ENCODE measurements at places on chromosomes 12 and 14.

DNA sequence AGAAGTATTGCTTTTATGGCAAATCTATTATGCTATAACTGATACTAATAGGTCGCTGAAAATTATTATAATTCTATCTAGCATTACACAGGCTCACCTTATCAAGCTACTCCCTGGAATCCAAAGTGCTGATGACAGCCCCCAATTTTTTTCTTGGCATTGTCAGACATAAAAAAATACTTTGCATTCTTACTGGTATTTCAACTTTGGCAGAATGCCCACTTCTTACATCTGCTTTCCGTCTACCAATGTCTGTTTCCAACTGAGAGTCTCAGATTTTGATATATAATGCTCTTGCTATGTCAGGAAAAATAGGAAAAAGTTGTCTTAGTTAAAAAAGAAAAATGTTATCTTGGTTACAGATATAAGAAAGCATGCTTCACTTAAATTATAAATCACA lies 615.4 kb downstream of the C12orf50 start:
- peak; percentile 18 for DNase-seq

DNA sequence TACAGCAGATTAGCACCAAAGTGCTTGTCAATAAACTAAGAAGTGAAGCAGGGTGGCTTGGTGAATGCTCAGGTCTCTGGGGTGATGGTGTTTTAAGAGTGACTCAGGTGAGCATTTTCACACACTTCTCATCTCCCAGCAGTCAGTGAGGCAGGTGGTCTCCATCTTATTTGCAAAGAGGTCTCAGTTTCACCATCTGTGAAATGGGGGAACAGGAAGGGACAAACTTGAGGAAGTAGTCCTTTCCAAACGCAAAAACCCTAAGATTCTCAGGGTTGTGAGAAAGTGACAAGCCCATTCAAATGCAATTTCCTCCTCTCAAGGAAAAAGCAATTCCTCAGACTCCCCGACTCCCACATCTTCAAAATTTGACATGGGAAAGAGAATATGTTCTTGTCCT lies 54.1 kb downstream of the CMKLR1 start:
- DNase-seq, result no peak

DNA sequence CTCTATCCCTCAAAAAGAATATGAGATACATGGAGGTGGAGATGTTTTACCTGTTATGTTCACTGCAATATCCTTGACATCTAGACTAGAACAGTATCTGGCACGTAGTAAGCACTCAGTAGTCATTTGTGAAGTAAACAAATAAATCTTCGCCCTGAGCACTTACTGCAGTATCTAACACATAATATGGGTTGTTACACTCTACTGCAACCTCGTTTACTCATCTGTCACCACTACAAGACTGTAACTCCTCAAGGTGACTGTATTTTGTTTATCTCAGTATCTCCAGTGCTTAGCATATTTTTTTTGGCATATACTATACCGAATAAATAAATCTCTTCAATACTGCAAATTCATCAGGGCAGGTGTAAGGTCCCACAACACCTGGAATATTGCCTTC lies 66.1 kb downstream of the WASHC3 start:
- DNase-seq, result no peak

GRCh38 chr14:24806061-24806678 lies 172.2 kb upstream of the GZMB start:
- peak; percentile 72 for DNase-seq

DNA sequence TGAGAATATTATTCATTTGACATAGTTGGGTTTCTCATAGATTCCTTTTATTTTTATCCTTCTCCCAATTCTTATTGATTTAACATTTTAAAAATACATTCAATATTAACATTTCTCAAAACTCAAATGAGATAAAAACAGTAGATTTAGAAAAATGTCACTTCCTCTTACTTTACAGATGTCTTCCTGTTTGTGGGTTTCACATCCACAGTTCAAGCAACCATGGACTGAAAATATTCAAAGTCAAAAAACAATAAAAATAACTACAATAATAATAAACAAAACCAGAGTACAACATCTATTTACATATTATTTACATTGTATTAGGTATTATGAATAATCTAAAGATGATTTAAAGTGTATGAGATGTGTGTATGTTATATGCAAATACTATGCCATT lies 111.3 kb upstream of the SLC16A7 start:
- DNase-seq, result no peak

- DNase-seq, result no peak
Observed at GRCh38 chr14:71163842-71164629, 256.8 kb downstream of the PCNX1 start.

GRCh38 chr12:120979220-120979861 lies 998 bp downstream of the HNF1A start:
- no peak for DNase-seq

DNA sequence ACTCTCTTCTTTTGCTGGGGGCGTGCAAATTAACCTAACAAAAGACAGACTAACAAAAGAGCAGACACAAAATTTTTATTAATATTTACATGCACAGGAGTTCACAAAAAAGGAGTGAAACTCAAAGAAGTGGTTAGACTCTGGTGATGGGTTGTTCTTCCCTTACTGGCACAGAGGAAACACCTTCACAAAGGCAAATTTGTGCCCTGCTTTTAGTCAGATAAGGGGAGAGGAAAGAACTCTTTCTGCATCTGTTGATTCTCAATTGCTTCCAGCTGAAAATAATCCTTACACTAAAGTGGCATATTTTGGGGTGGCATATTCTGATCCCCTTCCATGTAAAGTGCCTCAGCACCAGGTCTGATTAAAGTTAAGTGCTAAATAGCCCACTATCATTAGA lies 190.2 kb upstream of the AMIGO2 start:
- DNase-seq, result no peak

GRCh38 chr12:14562279-14562678 lies 5.4 kb downstream of the PLBD1 start:
- DNase-seq, result no peak

DNA sequence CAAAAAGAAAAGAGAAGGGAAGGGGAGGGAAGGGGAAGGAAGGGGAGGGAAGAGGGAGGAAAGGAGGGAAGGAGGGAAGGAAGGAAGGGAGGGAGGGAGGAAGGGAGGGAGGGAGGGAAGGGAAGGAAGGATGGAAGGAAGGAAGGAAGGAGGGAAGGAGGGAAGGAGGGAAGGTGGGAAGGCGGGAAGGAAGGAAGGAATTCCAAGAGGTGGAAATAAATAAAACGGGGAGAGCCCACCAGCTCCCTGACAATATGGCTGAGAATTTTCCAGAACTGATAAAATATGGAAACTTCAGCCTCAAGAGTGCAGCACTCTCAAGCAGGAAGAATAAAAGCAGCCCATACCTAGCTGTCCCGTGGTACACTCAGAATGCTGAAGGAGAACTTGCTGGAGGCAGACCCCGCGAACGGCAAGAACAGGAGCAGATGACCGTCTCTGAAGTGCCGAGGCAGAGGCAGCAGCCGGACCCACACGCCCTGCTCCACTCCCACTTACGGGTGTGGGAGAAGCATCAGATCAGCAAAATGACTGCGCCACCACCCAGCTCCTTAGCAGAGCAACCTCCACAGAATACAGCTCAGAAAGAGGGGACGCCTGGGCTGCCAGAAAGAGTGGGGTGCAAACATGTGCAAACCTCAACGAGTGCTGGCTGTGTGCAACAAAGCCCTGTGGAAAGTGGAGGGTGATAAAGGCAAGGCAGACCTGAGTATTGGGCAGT lies 34.1 kb upstream of the INF2 start:
- DNase-seq, result no peak

GRCh38 chr14:89720076-89720687 lies 234.3 kb downstream of the EFCAB11 start:
- no peak for DNase-seq

DNA sequence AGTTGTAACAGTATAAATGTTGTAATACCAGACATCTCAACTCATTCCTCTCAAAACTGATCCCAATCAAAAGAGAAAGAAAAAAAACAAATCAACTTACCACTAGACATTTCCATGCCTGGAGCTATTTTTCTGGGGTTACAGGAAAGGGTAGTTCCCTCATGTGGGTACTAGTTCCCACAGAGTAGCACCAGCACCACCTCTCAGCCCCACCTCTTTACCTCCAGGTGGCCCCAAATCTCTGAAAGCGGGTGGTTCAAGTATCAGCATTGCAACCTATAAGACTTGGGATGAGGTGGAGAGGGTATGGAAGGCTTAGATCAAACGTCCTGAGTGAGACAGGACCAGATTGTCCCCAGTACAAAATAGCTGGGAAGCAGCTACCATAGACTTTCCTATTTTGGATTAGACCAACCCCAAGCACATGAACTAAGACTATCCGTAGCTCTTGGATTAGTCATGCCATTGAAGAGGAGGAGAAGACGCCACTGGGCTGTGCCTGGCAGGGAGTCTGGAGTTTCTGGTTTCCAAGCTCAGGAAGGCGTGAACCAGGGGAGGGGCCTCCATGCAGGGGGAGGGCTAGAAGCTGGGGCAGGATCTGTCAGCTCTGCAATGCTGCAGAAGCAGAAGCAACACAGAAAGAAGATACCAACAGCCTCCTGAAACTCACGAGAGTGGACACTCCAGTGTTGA lies at the start of gene SLC39A2:
TSS of gene SLC39A2 (plus strand) at position 620 of the 693 bp plus-strand sequence. CDS start 154 bp downstream, outside the sequence.
- DNase-seq, result no peak

GRCh38 chr12:3116106-3116844 lies 39.1 kb downstream of the TSPAN9 start:
- DNase-seq, result no peak

- DNase-seq, result no peak
Observed at GRCh38 chr12:89593233-89593632, 67.4 kb upstream of the POC1B start.

GRCh38 chr14:56248442-56248841 lies 130.2 kb downstream of the PELI2 start:
- no peak for DNase-seq

- no peak for DNase-seq
Observed at GRCh38 chr12:4943067-4943937, 33.6 kb downstream of the KCNA1 start.

DNA sequence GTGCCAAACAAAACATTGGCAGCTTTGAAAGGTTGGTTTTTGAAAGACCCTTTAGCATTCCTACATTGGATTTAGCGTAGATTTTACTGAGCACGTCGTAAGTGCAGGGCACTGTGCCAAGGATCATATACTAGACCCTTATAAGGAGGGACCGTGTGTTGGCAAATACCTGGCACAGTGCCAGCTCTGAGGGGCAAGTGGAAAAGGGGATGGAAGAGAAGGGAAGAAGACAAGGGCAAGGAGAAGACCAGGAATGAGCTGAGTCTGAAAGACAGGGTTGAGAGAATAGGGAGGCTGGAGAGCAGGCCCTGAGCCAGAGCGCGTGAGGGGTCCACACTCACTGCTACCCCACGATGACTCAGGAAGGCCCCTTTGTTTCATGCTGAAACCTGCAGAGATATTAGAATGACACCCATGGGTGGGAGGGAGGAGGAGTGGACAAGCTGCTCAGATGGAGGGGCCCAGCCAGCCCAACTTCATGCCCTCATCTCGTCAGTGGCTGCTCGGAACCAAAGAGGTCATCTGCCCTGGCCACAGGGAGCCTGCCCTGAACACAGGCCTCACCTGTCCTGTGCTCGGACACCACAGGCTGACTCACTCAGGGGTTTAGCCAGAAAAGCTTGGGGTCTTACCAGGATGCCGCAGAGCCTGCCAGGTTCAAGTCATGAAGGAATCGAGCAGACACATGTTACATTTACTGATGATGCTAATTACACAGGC lies 25.0 kb downstream of the RAB35 start:
- no peak for DNase-seq

DNA sequence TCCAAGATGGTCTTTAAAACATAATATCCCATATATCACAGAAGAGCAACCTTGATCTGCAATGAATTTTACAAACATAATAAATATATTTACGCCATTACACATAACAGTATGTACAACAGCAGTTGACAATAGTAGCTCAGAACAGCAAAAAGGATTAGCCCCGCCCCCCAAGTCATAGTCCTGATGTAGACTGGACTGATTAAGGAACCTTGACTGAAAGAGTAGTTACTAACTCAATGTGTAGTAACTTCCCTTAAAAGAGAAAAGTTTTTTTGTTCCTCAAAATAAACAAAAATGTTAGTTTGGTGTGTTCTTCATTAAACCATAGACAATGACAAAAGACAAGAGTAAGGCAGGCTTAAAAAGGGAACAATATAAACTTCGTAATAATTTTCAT lies 44.5 kb downstream of the GTF2A1 start:
- no peak for DNase-seq

DNA sequence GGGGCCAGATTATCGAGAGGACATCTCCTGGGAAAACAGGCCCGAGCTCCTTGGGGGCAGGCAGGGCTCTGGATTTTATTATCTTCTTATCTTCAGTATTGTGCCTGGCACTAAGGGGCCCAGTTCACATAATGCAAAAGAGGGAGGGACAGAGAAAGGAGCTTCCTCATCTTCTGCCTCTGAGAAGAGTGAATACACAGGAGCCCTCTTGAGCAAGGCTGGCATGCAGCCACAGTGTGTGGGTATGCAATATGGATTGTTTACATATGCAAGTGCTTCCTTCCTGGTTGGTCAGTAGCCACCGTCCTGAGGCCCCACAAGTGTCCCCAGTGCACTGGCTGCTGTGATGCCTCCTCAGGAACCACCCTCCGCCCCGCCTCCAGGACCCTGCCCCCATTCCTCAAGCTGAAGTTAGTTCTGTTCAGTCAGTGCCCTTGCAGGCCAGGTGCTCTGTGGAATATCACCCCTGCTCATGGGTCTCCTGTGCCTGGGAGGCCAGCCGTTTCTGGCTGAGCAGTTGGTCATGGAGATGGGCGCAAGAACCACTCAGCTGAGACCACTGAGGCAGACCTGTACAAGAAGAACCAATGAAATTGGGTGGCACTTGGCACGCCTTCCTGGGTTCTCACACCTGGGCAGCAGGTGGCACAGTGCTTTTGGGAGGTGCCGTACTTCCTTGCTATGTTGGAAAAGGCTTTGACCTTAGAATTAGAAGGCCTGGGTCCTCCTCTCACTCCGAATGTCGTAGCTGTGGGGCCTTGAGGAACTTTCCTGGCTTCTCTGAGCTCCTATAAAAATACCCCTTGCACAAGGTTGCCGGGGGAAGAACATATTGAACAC lies 35.1 kb upstream of the ACTN1 start:
- DNase-seq, result no peak

DNA sequence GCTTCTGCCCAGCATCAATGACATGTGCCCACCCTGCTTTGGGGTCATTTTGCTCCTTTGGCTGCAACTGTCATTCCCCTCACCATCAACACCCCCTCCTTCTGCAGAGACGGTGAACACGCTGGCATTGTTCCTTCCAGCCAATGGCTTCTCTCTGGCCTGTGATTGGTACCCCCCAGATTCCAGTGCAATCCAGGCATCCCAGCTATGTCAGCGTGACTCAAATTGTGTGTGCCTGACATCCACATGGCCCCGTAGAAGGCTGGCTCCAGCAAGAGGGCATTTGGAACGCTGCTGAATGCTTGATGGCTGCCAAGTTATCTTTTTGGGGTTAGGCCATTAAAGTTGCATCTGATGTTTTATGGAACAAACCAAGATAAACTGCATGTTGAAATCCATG lies 21.0 kb upstream of the CCND2 start:
- no peak for DNase-seq

DNA sequence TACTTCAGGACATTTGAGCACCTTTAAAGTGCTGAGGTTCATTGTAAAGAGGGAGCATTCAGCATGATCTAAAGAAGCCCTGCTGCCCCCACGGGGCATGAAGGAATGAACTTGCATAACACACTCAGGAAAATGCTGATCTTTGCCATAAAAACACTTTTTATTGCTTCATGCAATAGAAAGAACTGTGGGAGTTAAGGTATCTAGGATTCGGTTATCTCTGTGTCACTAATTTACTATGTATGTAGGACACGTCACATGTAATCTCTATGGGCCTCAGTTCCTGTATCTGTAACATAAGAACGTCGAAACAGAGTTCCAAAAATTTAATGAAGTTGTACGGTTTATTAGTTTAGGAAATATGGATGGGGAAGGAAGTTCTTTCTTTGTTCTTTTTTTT lies 33.0 kb downstream of the BTBD7 start:
- no peak for DNase-seq

GRCh38 chr14:33464254-33464962 lies 486.5 kb downstream of the EGLN3 start:
- DNase-seq, result no peak

Measured in hindlimb muscle (tissue), 1 donor.